ENCODE measurements at places on chromosomes 4 and X. TPM values are rescaled to one million over a fixed set of nuclear protein-coding genes. Genes with fewer than 3 reads are reported as not detected.

The HDAC8 gene
- 16.8 TPM for total RNA-seq

GRCh38 chrX:63250253-63250868, 100.8 kb downstream of the SPIN4 start:
- H3K36me3 ChIP-seq: no peaks in the 10 kb centered on the region
- H3K4me1 ChIP-seq: no peaks in the 10 kb centered on the region
- H3K27ac ChIP-seq: no peak overlapping the region

The NEIL3 gene
- total RNA-seq: 21.9 TPM

- no peak overlapping the region for H3K27ac ChIP-seq
- no peaks in the 10 kb centered on the region for H3K4me1 ChIP-seq
- H3K36me3 ChIP-seq: no peaks in the 10 kb centered on the region
- H3K27me3 ChIP-seq: no peaks in the 10 kb centered on the region
- no peak overlapping the region for H3K4me3 ChIP-seq
Measured at GRCh38 chrX:44822601-44823000, 21.2 kb upstream of the DUSP21 start.

GRCh38 chr4:137994853-137995252, 247.3 kb downstream of the SLC7A11 start:
- H3K27ac ChIP-seq: no peak overlapping the region
- no peaks in the 10 kb centered on the region for H3K27me3 ChIP-seq
- no peak for DNase-seq
- no peaks in the 10 kb centered on the region for H3K36me3 ChIP-seq

The RHOXF1 gene
- total RNA-seq: not detected

The CT47B1 gene
- total RNA-seq: not detected

DNA sequence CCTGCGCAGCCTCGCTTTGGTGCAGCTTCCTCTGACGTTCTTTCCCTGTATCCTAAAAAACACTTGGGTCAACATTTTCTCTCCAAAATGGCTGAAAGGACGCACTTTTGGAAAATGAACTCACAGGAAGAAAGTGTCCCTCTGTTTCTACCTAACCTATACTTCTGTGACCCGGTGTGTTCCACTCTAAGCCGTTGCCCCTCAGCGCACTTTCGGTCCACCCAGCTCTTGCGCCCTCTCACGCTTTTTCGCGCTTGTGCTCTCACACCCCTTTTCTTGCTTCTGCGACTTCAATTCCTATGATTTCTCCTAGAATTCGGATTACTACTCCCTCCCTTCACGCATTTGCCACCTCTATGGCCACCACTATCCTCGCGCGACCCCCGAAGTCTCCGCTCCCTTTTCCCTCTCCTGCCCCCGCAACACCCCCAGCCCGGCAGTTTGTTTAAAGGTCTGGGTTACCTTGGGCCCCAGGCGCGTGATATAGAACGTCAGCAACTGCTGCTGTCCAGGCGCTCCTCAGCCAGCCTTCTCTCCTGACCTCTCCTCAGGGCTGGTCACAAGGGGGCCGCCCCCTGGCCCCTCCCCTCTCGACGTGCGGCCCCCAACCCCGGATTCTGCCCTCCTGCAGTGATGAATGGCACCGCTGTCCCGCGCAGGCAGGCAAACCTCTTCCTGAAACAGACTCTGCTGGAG, at the start of gene USP51:
Gene USP51 (minus strand): TSS at position 535 of the 696 bp plus-strand sequence. CDS start 909 bp downstream, outside the sequence.
- H3K4me3 ChIP-seq: peak within 1 kb of the TSS; percentile 88
- no peaks in the 10 kb centered on the region for H3K36me3 ChIP-seq
- H3K27ac ChIP-seq: peak within 1 kb of the TSS; percentile 95
- peaks cover 7% of the 10 kb centered on the region for H3K4me1 ChIP-seq
- peak; percentile 8 for DNase-seq

GRCh38 chrX:123818243-123818642, 41.6 kb upstream of the XIAP start:
- H3K27ac ChIP-seq: no peak overlapping the region
- no peak for DNase-seq
- no peaks in the 10 kb centered on the region for H3K36me3 ChIP-seq
- no peak overlapping the region for H3K4me3 ChIP-seq
- H3K4me1 ChIP-seq: no peaks in the 10 kb centered on the region

DNA sequence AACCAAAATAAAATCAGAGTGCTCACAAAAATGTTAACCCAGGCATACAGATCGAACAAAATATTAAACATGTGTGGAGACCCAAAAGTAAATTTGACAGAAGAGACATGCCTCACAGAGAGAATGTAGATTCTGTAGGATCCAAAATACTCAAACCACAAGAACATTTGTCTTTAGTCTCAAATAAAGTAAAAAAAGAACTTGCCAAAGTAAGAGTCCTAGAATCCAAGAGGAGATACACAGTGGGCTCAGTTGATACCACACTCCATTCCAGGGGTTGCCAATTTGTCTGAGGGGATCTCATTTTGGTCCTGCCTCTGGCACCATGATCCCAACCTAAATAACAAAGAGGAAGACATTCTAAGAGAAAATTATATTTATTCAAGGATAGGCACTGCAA, 316.4 kb downstream of the GALNTL6 start:
- no peaks in the 10 kb centered on the region for H3K4me1 ChIP-seq
- no peak overlapping the region for H3K4me3 ChIP-seq
- no peaks in the 10 kb centered on the region for H3K36me3 ChIP-seq
- H3K27ac ChIP-seq: no peak overlapping the region

The POU3F4 gene
- total RNA-seq: not detected

GRCh38 chrX:34578237-34578636, 78.8 kb downstream of the TMEM47 start:
- no peak overlapping the region for H3K4me3 ChIP-seq
- no peaks in the 10 kb centered on the region for H3K27me3 ChIP-seq
- no peaks in the 10 kb centered on the region for H3K36me3 ChIP-seq
- no peak overlapping the region for H3K27ac ChIP-seq
- DNase-seq: no peak

DNA sequence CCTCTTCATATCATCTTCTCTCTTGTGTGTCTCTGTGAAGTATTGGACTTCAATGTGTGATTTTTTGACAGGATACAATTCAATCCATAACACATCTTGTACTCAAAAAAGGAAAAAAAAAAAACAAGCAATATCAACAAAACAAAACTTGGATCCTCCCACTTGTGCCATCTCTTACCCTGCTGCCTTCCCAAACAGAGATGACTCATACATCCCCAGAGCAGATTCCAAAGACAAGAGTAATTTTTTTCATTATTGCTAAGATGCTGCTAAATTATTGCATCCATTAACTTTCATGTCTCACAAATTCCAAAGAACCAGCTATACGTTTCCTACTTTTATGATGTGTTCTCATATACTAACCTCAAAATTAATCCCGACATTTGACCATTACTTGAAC, 479.2 kb downstream of the GBA3 start:
- no peaks in the 10 kb centered on the region for H3K4me1 ChIP-seq
- H3K4me3 ChIP-seq: no peak overlapping the region
- H3K36me3 ChIP-seq: no peaks in the 10 kb centered on the region
- H3K27me3 ChIP-seq: peaks cover 8% of the 10 kb centered on the region
- H3K27ac ChIP-seq: no peak overlapping the region
- DNase-seq: no peak

- H3K36me3 ChIP-seq: no peaks in the 10 kb centered on the region
- DNase-seq: no peak
- no peak within 1 kb of the TSS for H3K27ac ChIP-seq
- H3K4me3 ChIP-seq: peak within 1 kb of the TSS; percentile 40
Measured at GRCh38 chr4:185534866-185535611, at the start of gene PDLIM3. Gene PDLIM3 (minus strand): TSS chr4:185535507. CDS start chr4:185535434, 73 bp downstream.

- no peak overlapping the region for H3K4me3 ChIP-seq
- no peak overlapping the region for H3K27ac ChIP-seq
- peaks cover 30% of the 10 kb centered on the region for H3K4me1 ChIP-seq
- DNase-seq: no peak
Measured at GRCh38 chr4:38002451-38003071, 42.4 kb downstream of the PTTG2 start.

DNA sequence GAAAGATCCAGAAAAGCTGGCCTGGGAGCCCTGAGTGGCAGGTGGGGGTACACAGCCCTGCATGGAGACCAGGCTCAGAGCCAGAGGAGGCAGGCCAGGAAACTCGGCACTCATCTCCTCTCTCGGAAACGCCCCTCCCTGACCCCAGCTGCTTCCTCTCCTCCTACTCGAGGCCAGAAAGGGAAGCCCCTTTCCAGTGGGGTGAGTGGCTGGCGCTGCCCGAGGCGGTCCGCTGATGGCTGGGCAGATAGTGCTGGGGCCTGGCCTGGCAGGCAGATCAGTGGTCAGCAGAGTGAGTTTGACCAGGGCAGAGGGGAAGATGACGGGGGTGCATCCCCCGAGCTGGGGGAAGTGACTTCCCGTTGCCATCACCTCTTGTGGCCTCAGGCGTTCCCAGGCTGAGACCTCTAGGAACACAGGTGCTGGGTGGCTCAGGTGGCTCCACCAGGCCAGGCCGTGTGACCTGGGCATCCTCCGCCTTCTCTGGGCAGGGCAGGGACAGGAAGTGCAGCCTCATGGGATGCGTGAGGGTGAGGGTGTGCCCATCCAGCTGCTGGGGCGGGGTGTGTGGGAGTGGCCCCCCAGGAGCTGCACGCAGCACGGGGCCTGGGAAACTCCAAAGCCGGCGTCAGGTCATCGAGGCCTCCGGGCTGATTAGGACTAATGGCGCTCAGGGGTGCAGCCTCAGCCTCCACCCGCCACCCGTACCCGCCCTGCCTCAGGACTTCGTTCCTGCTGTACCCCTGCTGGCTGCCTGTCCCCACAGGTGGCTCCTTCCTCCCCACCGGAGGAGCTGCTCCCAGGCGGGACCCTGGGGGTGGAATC, 5.7 kb downstream of the SH3BP2 start:
- peak; percentile 79 for DNase-seq
- H3K27ac ChIP-seq: peak overlapping the region; percentile 76
- no peaks in the 10 kb centered on the region for H3K27me3 ChIP-seq
- peak overlapping the region; percentile 45 for H3K4me3 ChIP-seq
- H3K36me3 ChIP-seq: no peaks in the 10 kb centered on the region

The PAGE1 gene
- total RNA-seq: not detected

DNA sequence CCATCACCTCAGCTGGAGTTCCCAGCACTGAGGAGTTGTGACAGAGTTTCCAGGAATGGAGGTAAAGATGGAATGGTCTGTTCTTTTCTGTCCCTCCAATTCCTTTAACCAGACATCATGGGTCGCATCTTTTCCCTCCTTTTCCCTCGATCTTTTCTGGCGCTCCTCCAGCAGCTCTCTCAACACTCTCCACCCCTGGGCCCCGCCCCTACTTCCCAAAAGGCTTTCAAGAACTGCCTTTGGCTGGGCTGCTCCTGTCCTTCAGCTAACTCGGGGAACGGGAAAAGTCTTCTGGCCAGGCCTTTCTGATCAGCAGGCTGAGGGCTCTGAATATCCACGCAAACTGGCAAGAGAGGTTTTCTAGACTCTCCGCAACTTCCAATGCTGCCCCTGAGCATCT, 34.0 kb downstream of the UTP14A start:
- no peaks in the 10 kb centered on the region for H3K36me3 ChIP-seq
- H3K27me3 ChIP-seq: no peaks in the 10 kb centered on the region
- H3K27ac ChIP-seq: no peak overlapping the region

GRCh38 chr4:3873408-3874027, 107.3 kb downstream of the ADRA2C start:
- peaks cover 5% of the 10 kb centered on the region for H3K36me3 ChIP-seq
- H3K4me3 ChIP-seq: no peak overlapping the region
- H3K27ac ChIP-seq: no peak overlapping the region
- H3K4me1 ChIP-seq: peaks cover 5% of the 10 kb centered on the region
- no peak for DNase-seq

- no peak overlapping the region for H3K4me3 ChIP-seq
- H3K27me3 ChIP-seq: peaks cover 13% of the 10 kb centered on the region
- no peak overlapping the region for H3K27ac ChIP-seq
- DNase-seq: no peak
- no peaks in the 10 kb centered on the region for H3K36me3 ChIP-seq
Measured at GRCh38 chr4:112063260-112063659, 82.0 kb upstream of the FAM241A start.

DNA sequence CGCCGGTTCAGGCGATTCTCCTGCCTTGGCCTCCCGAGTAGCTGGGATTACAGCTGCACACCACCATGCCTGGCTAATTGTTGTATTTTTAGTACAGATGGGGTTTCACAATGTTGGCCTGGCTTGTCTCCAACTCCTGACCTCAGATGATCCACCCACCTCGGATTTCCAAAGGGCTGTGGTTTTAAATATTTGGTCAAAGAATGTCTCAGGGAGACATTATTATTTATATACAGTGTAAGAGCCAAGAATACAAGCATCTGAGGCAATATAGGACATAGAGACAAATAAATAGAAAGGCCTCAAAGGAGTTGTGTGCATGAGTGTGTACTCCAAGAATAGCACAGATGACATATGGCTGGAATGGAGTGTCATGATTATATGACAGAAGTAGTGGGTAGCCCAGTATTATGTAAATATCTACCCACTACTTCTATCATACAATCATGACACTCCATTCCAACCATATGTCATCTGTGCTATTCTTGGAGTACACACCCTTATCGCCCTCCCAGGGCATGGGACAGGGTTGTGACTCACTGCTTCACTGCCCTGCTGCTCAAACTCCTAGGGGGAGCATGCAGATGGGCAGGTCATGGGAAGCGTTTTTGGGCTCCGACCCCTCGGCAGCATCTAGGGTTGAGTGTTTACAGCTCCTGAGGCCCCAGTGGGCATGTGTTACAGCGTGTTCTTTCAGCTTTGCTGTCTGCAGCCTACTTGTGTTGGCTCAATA, 1649.8 kb upstream of the PCDH10 start:
- H3K36me3 ChIP-seq: no peaks in the 10 kb centered on the region
- H3K27ac ChIP-seq: no peak overlapping the region
- H3K4me1 ChIP-seq: no peaks in the 10 kb centered on the region
- DNase-seq: no peak
- H3K4me3 ChIP-seq: no peak overlapping the region

DNA sequence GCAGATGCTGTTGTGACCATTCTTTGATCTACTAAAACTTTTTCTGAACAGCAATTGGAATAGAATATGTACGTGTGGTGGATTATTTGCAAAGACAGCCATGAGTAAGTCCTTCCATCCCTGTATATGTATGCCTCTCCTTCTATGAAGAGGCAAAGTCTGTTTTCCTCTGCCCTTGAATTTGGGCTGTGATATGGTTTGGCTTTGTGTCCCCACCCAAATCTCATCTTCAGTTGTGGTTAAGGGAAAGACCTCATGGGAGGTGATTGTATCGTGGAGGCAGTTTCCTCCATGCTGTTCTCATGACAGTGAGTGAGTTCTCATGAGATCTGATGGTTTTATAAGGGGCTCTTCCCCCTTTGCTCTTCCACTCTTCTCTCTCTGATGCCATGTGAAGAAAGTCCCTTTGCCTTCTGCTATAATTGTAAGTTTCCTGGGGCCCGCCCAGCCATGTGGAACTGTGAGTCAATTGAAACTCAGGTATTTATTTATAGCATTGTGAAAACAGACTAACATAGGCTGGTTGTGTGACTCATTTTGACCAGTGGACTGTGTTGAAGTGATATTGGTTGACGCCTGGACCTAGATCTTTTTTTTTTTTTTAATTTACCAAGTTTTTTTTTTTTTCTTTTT, 108.3 kb upstream of the CAMK2D start:
- peaks cover 19% of the 10 kb centered on the region for H3K4me1 ChIP-seq
- peak overlapping the region; percentile 82 for H3K27ac ChIP-seq
- peak; percentile 80 for DNase-seq
- H3K27me3 ChIP-seq: no peaks in the 10 kb centered on the region
- H3K36me3 ChIP-seq: peaks cover 2% of the 10 kb centered on the region
- no peak overlapping the region for H3K4me3 ChIP-seq

The ANXA3 gene
- total RNA-seq: 1.2 TPM

All from activated naive CD4-positive, alpha-beta T cell treated with anti-CD3 and anti-CD28 coated beads for 36 hours (primary cell).